ENCODE measurements at places on chromosomes 13 and 19.

- DNase-seq = no peak
Observed at GRCh38 chr19:3483226-3483628, at the start of gene SMIM44. Gene SMIM44 (minus strand): TSS chr19:3483441. CDS start chr19:3483403, 38 bp downstream.

- DNase-seq = no peak
Observed at GRCh38 chr19:54918499-54918898, 12.6 kb downstream of the NCR1 start.

DNA sequence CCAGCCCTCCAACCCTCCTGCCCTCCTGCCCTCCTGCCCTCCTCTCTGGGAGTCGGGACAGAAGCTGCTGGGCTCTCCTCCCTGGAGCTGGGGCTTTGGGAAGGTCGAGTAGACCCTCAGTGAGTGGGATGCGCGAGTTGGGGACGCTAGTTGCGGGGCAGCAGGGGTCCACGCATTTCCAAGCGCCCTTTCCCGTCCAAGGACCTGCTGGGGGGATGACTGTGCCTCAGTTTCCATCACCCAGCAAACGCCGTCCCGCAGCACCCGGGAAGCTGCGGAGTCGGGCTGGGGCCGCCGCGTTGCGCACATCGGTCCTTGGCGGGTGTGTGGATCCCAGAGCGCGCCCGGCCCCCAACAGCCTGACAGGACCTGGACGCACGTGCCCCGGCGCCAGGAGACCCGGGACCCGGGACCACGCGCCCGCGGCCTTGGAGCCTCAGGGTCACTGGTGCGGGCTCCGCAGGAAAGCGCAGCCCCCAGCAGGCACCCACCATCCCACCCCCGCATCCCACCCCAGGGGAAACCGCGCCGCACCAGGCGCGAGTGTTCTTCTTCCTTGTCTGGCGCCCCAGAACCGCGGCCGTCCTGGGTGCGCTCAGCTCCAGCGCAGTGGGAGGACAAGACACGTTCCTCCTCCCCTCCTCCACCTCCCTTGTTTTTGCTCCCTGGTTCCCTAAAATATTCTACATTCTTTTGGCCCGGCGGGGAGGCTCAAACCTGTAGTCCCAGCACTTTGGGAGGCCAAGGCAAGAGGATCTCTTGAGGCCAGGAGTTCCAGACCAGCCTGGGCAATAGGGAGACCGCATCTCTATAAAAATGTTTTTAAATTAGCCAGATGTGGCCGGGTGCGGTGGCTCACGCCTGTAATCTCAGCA is 9.2 kb downstream of the ONECUT3 start:
- DNase-seq = no peak

DNA sequence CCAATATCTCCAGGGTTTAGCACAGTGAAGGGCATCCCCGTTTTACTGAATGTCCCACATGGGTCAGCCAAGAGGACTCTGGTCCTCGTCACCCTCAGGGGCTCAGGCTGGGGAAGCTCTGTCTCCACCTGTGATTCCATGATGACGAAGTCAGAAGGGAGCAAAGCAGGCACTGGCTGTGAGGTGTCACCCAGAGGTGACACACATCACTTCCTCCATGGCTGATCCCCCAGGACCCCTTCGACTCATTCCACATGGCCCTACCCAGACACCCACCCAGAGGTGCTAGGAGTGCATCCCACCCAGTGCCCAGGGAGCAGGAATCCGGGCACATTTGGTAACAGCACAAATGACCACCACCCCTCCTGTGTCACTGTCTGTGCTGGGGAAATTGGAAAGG is 145.2 kb upstream of the VSTM2B start:
- no peak for DNase-seq

DNA sequence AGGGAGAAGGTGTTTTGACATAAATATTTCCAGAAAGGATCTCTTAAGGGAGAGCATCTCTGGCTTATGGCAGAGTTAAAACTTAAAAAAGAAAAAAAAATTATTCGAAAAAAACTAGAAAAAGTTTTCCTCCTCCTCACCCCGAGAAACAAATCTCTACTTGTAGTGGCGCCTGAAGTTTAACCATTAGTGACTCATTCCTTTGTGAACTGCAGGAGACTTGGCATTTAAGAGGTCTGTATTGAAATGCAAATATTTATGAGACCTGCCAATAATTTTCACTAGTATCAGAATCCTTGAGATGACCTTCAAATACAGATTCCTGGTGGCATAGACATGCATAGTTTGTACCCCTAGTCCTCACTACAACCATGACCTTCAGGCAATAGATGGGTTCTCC is 64.9 kb upstream of the MED4 start:
- DNase-seq = no peak

- DNase-seq = no peak
Observed at GRCh38 chr13:19882231-19882630, 18.8 kb upstream of the ZMYM5 start.

GRCh38 chr13:75251188-75251587 is 230.8 kb downstream of the TBC1D4 start:
- no peak for DNase-seq

GRCh38 chr19:19540064-19540714 is 2.1 kb downstream of the CILP2 start:
- DNase-seq = peak; percentile 71

- no peak for DNase-seq
Observed at GRCh38 chr13:25579221-25579620, 207.4 kb downstream of the ATP8A2 start.

GRCh38 chr13:96946709-96947311 is 47.5 kb downstream of the OXGR1 start:
- DNase-seq = no peak

- DNase-seq = peak; percentile 67
Observed at GRCh38 chr19:49672131-49672919, 4.7 kb upstream of the PRMT1 start.

DNA sequence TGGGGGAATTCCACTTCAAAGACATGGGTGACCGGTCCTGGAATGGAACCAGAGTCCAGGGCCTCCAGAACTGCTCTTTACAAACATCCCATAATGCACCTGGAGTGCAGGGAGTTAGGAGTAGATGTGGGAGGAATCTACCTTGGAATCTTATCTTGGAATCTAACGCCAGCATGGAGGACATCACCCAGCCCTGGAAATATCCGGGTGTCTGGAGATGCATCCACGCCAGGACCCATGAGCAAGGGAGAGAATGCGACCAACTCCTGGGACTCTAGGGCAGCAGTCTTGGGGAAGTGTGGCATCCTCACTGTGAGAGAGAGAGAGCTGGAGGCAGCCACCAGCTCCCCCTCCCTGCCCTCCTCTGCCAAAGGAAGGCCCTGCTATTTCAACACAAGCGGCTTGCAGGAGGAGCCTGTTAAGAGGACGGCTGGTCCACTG is 211.8 kb downstream of the UQCRFS1 start:
- no peak for DNase-seq

DNA sequence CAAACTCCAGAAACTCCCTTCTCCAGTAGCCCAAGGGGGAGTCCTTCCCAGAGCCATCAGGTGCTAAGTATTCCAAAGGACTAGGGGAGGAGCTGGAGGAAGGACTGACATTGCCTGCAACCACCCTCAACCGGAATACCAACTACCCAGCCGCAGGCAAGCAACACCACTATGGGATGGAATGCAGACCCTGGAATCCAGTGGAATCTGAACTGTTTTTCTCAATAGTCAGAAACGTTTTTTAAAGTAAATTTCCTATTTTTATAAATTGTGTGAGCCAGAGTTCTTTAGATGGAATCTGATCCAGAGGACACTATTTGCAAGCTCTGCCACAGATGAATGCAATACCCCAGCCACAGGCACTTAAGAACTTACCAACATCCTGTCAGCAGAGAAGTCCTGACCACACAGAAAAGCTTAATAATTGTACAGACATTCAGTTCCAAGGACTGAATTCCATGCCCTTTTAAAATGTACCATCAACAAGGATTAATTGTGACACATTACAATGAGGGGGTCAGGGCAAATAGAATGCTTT is 92.1 kb downstream of the USP12 start:
- DNase-seq = no peak

DNA sequence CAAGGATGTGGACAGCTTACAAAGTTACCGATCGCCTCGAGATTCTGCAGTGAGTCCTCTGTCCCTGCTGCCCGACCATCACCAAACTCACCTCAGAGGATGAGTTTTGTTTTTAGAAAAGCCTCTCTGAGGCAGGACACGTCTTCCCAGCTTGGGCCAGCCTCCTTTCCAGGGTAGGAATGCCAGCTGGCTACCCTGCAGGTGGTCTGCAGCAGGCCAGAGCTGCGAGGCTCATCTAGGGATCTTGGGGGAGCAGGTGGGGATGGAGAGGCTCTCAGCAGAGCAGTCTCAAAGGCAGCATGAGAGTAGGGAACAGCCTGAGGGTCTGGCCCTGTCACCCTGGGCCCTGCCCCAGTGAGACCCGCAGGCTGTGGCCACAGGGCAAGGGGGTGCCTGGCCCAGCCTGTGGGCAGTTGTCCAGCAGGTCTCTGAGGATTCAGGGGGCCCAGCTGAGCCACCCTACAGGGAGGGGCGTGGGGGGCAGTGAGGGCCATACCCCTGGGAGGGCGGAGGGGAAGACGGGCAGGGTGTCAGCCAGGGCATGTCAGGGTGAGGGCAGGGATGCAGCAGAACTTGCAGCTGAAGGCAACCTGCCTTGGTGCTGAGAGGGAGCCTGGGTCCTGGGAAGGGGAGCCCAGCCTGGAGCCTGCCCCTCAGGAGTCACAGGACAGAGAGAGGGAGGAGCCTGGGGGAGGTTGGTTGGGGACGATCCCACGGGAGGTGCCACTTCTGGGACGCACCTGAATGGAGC is 57.3 kb upstream of the TPM4 start:
- DNase-seq = no peak

DNA sequence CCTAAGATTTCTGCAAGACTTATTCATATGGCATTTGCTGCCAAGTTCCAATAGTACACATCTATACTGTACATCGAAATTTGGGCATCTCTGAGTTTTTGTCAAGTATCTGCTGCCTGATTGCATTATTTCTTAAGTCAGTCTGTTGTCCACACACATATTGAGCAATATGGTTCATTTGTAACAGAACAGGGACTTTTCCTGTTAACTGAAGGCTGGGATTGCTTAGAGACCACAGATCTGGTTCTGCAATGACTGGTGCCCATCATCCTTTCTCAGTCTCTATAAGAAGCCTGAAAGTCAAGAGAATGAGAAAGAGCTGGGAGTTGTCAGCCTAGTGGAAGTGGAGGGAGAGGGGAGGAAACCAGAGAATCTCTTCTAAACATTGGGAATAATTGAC is 22.5 kb upstream of the MYCBP2 start:
- no peak for DNase-seq

- DNase-seq = no peak
Observed at GRCh38 chr13:41179593-41180250, 14.6 kb downstream of the KBTBD7 start.

GRCh38 chr19:51111606-51112005 is 3.4 kb upstream of the CTU1 start:
- no peak for DNase-seq

- DNase-seq = no peak
Observed at GRCh38 chr19:35249146-35249847, 495 bp downstream of the LSR start.

DNA sequence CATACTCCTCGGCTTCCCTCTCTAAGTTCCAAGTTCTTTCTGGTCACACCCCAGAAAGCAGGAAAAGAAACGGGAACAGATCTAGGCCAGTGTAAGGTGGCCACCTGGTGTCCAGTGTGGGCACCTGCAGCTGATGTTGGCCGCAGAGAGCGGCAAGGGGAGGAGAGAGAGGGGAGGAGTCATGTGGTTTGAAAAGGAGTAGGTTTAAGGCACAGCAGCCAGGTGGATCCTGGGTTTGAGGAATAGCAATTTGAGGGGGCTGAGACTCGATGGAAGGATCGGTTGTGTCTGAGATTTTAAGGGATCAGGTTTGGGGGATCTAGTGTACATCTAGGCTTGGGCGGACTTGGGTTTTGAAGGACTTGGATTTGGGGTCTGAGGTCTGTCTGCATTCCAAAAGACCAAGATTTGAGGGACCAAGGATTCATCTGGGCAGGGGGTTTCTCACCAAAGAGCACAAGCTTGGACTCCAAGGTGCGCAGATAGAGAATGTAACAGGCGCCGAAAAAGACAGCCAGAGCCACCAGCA is 1.2 kb downstream of the RABAC1 start:
- no peak for DNase-seq

DNA sequence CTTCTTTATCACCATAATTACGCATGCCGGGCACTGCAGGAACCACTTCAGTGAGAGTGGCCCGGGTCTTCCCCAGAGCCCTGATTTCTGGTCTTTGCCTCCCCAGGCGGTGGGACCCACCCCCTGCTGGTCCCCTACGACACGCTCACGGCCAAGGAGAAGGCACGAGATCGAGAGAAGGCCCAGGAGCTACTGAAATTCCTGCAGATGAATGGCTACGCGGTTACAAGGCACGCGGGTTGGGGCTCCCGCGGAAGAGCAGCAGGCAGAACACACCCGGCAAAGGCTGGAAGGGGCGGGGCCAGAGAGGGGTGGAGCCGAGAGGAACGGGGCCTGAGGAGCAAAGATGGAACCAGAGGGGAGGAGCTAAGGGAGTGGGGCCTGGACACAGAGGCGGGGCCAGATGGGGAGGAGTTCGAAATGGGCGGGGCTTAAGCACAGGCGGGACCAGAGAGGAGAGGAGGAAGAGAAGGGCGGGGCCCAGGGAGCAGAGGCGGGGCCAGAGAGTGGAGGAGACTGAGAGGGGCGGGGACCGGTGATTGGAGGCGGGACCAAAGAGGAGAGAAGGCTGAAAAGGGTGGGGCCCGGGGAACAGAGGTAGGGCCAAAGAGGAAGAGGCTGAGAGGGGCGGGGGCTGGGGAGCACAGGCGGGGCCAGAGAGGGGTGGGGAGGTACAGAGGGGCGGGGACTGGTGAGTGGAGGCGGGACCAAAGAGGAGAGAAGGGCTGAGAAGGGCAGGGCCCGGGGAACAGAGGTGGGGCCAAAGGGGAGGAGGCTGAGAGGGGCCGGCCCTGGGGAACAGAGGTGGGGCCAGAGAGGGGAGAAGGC is 73.4 kb downstream of the RYR1 start:
- peak; percentile 93 for DNase-seq

DNA sequence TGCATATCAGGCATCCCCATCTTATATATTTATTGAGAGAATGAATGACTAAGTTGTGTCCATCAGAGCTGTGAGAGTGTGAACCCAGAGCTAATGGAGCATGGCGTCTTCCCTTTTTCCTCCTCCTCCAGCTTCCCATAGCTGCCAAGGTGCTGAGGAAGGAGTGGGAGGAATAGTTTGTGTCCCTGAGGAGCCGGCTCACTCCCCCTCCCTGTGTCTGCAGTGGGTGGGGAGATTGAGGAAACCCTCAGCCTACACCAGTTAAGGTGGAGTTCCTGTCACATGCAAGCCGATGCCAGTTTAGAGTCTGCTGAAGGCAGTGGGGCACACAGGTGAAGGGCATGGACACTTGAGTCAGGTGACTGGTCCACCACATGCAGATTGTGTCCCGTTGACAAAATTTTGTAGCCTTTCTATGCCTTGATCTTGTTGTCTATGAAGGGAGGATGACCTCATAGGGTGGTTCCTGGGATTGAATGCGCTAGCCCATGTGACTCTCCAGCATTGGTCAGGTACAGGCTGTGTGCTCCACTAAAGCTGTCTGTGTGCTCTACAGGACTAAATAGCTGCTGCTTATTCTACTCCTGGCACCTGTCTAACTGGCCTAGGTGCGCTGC is 47.6 kb upstream of the GPI start:
- DNase-seq = peak; percentile 28

- no peak for DNase-seq
Observed at GRCh38 chr13:82627183-82627582, 1255.1 kb downstream of the SLITRK1 start.

All from CD4-positive, alpha-beta memory T cell (primary cell).